ENCODE measurements at places on chromosomes 1 and 21.

DNA sequence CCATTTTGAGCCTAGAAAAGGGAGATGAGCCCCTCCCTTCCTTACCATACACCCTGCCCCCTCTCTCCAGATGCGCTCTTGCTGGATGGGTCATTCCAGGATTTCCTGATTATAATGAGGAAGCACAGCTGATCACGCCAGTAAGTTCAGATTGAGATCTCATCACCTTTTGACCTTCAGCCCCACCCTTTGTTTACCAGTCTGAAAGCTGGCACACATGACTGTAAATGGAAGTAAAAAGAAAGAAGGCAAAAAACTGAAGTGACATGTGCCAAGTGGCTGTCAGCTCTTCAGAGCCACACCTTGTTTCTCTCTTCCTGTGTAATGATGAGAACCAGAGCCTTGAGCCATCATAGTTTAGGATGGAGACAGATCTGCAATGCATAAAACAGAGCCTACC, 27.9 kb downstream of the S1PR1 start:
- no peak for DNase-seq

GRCh38 chr1:63524201-63524600, 876 bp downstream of the EFCAB7 start:
- DNase-seq = no peak

DNA sequence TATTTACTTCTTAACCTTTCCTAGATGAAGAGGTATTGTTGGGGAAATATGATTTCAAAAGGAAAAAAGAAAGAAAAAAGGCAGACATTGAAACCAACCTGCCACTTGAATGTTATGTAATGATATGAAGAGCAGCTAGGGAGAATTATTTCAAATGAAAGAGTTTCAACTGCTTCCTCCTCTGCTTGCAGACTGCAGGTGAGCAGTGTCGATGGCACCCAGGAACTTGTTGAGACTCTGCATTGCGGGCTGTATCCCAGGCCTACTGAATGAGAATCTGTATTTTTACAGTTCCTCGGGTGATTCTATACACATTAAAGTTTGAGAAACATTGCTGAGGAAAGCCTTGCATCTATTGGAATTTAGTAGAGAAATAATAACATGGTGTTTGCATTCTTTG, 3.7 kb upstream of the RUNX1 start:
- DNase-seq = no peak

- no peak for DNase-seq
Observed at GRCh38 chr21:45809421-45809820, 165.9 kb downstream of the PCBP3 start.

DNA sequence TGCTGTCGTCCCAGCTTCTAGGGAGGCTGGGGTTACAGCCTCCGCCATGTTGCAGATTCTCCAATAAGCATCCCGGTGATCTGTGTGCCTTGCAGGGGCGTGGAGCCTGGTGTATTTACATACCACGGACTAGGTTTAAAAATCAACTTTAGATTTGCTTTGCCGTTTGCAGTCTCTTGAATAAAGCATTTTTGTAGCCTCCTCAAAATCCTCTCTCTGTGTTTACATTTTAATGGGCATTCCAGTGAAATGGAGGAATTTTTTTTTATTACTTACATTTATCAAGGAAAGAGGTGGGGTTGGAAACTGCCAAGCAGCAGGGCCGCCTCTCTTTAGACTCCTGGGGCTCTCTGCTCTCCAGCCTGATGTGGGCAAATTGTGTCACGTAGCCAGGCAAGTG, 437.5 kb upstream of the VAMP3 start:
- DNase-seq = no peak

- DNase-seq = no peak
Observed at GRCh38 chr1:206672844-206673758, 11.6 kb upstream of the MAPKAPK2 start.

DNA sequence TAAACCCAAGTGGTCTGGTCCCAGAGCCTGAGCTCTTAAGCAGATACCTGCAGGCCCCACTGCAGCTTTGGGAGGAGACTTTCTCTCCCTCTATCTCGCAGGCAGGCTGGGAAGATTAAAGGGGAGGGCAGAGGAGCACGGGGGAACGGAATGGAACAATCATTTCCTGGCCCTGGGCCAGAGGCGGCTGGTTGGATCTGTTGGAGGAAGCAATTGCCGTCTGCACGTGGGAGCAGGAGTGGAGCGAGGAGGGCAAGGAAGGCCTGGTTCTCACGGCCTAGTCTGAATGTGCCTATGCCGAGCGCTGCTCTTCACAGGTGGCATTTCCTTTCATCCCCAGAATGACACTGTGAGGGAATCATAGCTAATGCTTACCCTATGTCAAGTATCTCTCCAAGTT, 23.7 kb downstream of the NKAIN1 start:
- DNase-seq = no peak

DNA sequence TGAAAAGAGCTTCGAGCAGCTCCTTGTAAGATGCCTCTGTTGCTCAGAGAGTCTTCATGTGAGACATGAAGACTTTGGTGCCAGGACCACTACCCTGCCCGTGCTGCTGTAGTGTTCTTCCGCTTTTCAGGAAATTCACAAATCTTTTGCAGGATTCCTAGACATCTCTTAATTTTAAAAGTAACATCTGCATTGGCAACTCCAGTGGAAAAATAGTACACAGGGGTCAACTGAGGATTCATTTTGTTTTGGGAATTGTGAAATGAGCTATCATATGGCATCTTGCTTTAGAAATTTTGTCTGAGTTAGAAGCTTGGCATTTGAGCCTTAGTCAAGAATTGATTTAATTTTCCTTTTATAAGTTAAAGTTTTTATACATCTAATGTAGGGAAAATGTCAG, 7.2 kb downstream of the PRDM2 start:
- no peak for DNase-seq

DNA sequence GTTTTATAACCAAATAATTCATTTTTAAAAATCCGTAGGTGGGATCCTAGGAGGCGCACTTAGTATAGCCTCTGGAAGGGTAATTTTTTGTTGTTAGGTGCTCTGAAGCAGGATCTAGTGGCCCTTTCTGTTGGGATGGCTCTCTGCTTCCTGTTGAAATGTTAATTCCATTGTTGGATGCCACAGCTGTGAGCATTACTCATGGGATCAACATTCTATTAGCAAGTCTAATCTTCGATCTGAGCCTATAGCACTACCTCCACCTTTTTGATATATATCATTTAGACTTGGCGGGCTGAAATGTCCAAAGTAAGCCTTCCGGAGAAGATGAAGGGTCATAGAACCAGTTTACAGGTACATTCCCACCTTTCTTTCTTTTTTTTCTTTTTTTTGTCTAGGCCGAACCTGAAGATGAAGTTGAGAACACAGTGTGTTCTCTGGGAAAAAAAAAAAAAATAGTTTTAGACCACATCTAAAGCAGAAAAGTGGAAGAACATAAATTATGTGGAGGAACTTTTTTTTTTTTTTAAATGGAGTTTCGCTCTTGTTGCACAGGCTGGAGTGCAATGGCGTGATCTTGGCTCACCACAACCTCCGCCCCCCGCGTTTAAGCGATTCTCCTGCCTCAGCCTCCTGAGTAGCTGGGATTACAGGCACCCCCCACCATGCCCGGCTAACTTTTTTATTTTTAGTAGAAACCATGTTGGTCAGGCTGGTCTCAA, 1.4 kb downstream of the CXADR start:
- no peak for DNase-seq

- DNase-seq = no peak
Observed at GRCh38 chr1:37731312-37732019, 33.5 kb downstream of the EPHA10 start.

- DNase-seq = no peak
Observed at GRCh38 chr1:89953131-89953626, 41.7 kb upstream of the ZNF326 start.

DNA sequence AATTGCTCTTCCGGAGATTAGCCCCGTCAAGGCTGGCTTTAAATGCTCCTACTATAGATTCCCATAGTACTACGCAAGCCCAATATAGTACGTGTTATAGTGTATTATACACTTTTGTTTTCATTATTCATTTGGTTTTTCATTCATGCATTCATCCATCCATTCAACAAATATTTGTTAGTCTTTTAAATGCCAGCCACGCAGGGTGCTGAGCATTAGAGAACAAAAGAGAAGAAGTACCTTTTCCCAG, 513 bp upstream of the RAB3GAP2 start:
- no peak for DNase-seq

- no peak for DNase-seq
Observed at GRCh38 chr1:37793773-37794371, at the start of gene MANEAL. TSS of gene MANEAL (plus strand) at chr1:37793847. CDS start at chr1:37794183, 336 bp downstream.

DNA sequence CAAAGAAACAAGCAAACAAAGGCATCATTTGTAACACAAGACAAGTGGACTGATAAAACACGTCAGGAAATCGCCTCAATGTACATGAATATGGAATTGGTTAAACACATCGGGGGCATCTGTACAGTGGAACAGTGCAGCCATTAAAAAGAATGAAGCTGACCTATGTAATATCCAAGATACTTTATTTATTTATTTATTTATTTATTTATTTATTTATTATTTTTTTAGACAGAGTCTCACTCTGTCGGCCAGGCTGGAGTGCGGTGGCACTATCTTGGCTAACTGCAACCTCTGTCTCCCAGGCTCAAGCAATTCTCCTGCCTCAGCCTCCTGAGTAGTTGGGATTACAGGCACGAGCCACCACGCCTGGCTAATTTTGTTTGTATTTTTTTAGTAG, 75.4 kb upstream of the SLC45A1 start:
- no peak for DNase-seq

DNA sequence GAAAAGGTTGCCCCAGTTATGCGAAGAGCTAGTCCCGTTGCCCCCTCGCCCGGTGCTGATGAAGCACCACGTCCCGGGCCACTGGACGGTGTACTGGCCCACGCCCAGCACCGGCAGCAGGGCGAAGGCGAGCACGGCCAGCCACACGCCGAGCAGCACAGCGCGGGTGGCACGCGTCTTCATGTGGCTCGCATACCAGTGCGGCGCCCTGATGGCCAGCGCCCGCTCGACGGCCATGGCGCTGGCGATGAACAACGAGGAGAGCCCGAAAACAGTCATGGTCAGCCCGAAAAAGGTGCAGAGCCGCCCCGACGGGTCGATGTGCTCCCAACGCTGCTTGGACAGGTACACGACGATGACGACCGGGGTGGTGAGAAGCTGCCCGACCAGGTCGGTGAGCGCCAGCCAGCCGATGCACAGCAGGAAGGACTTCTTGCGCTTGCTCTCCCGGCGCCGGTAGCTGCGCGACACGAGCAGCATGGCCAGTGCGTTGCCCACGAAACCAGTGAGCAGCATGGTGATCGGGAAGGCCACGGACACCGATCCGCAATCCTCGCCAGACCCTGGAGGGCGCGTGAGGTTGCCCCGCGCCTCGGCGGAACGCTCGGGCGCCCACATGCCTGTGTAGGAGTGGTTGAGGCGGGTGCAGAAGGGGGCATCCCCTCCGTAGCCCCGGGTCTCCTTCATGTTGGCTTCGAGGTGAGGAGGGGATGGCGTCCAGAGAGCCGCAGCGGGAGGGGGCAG, 553 bp downstream of the PTGER3 start:
- no peak for DNase-seq

GRCh38 chr1:59625384-59625783, 189.4 kb upstream of the HOOK1 start:
- DNase-seq = no peak

DNA sequence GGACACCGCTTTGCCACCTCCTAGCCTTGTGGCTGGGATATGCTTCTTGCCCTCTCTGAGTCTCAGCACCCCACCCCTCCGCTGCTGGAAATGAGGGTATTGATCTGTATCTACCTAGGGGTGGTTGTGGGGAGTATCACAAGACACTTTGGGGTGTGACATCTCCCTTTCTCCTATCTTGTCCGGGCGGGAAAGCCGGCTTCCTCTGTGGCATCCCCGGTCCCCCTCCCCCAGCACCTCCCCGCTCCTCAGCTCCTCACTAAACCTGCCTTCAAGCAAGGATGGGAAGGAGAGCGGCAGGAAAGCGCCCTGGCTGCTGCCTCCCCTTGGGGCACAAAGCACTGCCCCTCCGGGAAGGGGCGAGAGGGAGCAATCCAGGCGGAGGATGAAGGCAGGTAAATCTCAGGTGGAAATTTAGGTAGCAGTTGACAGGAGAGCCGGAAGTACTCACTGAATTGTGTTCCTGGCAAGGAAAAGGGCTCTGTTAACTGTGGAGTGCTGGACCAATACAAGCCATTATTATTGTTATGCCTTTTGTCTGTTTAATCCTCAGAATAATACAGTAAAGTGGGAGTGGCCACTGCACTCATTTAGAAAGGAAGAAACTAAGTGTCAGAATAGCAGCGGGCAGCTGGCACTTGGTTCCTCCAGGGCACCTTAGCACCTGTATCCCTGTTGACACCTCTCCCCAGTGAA, 49.0 kb upstream of the LRP8 start:
- DNase-seq = no peak

DNA sequence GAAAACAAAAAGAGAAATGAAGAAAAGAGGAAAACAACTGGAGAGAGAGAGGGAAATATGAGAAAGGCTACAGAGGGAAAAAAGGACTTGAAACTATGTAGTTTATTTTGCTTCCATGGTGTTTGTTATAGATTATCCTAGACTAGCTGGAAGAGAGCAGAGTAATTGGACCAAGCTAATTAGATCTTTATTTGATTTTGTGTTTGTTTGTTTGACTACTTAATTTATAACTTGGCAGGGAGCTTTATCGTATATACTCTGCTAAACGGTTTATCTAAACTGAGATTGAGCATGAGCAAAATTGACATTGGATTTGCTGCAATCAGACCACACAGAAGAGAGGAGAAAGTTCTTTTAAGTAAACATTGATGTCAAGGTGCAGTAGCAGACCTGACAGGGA, 443.8 kb upstream of the USP24 start:
- no peak for DNase-seq

Data from activated CD8-positive, alpha-beta memory T cell treated with anti-CD3 and anti-CD28 coated beads for 1 hour (primary cell).